Hepatocyte (in vitro differentiated cells): ENCODE measurements at places on chromosomes 5 and 9. TPM values are rescaled to one million over a fixed set of nuclear protein-coding genes. Genes with fewer than 3 reads are reported as not detected.

Gene CDX1
- 54.6 and 58.2 TPM in 2 replicates for total RNA-seq

Gene SLC6A7
- 0.88 and 1.1 TPM in 2 replicates for total RNA-seq

Gene TIGD6
- 4.6 and 5.0 TPM in 2 replicates for total RNA-seq

Gene KIF12
- total RNA-seq, result 31.9 and 39.9 TPM in 2 replicates

Gene PCDHB11
- 0.92 and 2.1 TPM in 2 replicates for total RNA-seq

Gene ZBED3
- 6.0 and 6.2 TPM in 2 replicates for total RNA-seq

Gene SLC6A19
- total RNA-seq, result 5.2 and 6.7 TPM in 2 replicates

Gene TRIP13
- 6.5 and 9.4 TPM in 2 replicates for total RNA-seq

Gene WDR38
- not detected in 2 replicates for total RNA-seq

Gene PLPPR1
- total RNA-seq, result 2.1 and 2.6 TPM in 2 replicates

Gene PRSS3
- 3.5 TPM in 1 of 2 replicates, not detected in the other for total RNA-seq

GRCh38 chr5:149438281-149438680 lies 59.2 kb upstream of the IL17B start:
- DNase-seq, result no peak

DNA sequence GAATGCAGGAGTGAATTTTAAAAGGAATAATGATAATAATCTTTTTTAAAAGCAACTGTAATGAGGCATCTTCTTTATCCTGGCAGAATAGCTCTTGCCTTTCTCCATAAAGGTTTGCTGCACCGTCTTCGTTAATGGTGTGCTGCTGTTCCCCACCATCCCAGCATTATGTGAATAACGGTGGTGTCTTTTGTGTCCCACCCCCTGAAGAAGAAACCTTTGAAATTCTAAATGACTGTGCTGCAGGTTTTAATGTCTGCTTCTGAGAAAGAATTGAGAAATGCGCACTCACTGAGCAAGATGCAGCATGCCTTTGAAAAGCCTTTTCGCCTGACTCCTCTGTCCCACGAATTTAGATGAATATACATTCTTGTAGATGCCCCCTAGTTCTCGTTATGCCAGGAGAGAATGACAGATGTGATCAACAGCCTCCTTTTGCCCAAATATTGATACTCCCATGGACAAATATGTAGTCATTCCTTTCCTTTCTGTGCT lies 246.1 kb upstream of the ZNF462 start:
- DNase-seq, result no peak

DNA sequence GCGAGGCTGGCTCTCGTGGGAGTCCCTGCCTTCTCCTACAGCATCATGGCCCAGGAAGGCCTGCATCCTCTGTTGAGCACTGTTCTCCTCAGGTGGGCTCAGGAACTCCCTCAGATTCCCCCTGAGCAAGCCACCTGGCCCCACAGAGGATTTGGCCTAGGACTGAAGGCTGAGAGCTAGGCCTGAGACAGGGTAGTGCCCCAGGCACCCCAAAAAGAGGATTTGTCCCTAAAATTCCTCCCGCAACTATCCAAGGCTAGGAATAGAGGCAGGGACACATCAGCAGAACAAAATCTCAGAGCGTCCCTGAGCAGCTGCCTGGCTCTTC lies 11.0 kb upstream of the IRF1 start:
- no peak for DNase-seq

DNA sequence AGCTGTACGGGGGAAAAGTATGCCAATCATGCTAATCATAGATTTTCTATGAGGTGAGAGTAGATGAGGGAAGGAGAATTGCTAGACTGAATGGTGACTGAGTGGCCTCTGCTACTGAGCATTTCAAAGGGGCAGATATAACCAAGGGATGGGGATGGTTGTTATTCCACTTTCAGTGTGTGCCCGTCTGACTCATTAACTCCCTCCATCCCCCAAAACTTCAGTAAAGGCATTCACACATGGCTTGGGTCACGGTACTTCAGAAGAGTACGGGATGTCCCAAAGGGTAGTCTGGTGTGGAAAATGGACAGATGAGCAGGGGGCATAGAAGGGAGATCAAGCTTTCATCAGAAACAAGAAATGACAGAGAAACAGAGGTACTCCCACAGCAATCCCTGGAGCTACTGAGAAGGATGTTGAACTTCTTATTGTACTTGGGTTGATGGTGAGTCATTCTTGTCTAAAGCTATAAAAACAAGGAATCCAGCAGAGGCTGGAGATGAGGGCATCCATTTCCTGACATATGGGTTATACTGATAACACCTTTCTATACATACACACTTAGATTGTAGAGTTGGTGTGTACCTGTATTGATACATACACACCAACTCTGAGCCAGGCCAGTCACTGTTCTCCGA lies 8.9 kb upstream of the TLE4 start:
- no peak for DNase-seq

DNA sequence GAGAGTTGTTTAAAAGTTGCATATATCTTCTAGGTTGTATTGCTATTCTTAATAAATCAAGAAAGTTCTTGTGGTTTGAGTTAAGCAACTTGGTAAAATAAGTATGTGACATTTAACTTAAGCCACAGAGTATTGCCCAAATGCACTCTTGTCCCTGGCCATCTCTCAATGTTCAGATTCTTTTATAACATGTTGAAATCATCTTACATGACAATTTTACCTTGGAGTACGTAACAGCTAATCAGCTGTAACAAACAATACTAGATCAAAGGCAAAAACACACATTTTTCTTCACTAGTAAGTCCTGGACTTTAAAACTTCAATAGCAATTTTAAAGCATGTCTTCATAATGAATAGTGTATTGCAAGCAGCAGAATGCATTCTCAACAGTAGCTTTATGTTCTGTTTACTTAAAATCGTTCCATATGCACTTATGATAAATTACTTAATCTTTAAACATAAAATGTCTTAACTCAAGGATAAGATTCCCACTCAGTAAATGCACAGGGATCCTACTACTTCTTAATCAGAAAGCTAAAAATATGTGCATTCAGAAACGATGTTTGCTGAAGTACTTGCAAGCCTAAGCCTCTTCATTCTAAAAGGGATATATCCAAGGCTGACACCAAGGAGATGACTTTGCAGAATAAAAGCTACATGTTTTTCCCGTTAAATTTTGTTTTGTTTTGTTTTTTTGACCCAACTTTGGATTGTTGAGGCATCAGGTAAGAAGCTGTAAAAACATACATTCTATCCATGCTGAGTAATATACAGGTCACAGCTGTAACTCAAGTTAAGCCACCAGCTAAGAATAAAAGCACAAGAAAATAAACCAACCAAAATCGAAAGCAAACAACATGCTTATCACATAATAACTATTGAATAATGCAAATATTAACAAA lies 86.1 kb upstream of the NFIB start:
- no peak for DNase-seq

- no peak for DNase-seq
These were observed 25.0 kb upstream of the LAMC3 start for GRCh38 chr9:130983970-130984369.

- DNase-seq, result no peak
These were observed 320.2 kb upstream of the NREP start for GRCh38 chr5:112077180-112077579.

- DNase-seq, result peak; percentile 85
These were observed 202.5 kb downstream of the MEF2C start for GRCh38 chr5:88680253-88681132.

DNA sequence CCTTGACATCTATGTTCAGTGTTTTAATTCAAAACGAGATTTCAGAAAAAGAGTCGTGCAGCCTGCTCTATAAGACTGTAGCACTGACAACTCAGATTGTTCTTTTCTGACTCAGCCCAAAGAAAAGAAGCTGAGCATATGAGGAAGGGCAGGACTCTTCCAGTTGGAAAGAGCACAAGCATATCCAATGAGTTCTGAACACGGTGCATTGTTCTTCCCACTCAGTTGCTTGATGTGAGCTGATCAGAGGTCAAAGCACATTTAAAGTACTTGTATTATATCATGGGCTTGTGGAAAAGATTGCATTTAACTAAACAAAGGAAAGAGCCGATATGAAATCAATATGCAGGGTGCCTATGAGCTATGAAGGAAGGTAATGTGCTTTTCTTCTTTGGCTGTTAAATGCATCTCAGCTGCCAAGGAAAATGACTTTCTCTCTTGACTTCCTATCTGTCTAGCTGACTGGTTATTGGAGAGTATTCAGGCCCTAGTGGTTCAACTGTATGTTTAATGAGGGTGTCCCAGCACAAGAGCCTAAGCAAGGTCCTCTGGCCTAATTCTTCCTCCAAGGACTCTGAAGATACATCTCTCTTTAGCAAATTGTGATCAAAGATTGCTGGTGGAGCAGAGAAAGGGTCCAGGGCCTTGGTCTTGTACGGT lies 226.6 kb upstream of the PPP1R2B start:
- DNase-seq, result no peak

GRCh38 chr9:116549061-116549664 lies 137.9 kb upstream of the TRIM32 start:
- peak; percentile 87 for DNase-seq

DNA sequence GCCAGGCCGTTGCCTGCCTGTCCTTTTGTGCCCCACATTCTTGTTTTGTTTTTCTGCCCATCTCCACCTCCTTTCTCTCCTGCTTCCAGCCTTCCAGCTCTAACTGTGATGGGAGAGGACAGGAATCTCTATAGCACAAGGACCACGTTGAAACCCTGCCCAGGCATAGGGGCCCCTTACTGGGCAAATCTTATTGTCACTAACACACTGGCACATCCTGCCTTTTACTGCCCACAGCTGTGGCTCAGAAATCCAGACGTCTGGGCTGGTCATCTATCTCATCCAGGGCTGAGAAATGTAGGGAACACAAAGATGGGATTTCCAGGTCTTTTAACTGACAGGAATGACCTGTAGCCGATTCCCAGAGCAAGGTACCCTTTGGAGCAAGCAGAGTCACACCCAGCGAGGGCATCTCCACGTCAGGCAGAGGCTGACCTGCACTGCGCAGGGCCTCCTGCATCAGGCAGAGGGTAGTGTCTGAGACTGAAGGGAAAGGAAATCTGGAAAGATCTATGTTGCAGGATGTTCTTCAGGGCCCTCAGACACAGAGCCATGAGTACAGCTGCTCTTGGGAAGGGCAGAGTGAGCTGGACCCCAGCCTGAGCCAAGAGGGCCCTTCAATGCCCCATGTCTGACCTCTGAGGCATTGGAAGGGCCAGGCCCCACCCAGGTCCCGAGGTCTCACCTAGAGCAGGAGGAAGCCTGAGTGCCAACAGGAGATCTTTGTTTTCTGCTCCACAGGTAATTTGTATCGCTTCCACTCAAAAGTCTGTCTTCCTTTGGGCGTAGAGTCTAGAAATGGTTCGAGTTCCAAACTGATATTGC lies 278.8 kb downstream of the FSTL4 start:
- no peak for DNase-seq

- DNase-seq, result peak; percentile 15
These were observed 167.8 kb downstream of the MAN2A1 start for GRCh38 chr5:109857405-109858031.

GRCh38 chr9:110440172-110440571 lies 102.5 kb upstream of the TXNDC8 start:
- no peak for DNase-seq

GRCh38 chr5:159536646-159537045 lies 206.4 kb upstream of the IL12B start:
- no peak for DNase-seq
